ENCODE measurements at places on chromosomes 7 and 10.

DNA sequence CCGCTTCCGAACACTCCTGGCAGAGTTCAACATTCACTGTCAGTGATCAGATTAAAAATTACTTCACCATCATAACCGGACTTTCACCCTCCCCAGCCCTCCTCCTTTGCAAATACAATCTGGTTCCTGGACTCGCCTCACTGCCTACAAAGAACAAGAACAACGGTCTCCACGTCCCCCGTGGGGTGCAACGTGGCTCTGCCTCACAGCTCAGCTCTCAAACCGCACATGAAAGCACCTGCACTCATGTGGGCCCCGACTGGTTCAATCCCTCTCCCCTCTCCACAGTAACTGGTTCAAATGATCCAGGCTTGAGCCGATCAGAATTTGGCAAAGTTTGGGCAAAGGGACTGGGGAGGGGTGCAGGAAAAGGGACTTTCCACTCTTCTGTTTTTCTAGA lies 21.0 kb downstream of the ASB13 start:
- no peak for DNase-seq

DNA sequence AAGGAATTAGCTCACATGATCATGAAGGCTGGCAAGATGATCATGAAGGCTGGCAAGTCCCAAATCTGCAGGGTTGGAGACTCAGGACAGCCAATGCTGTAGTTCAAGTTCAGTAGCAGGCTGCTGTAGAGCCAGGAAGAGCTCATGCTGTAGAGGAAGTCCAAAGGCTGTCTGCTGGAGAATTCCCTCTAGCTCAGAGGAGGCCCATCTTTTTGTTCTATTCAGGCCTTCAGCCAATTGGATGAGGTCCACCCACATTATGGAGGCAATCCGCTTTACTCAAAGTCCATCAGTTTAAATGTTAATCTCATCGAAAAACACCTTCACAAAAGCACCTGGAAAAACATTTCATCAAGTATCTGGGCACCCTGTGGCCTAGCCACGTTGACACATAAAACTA lies 24.8 kb upstream of the FAM171A1 start:
- DNase-seq = no peak

- DNase-seq = no peak
Observed at GRCh38 chr7:28551331-28551730, 139.0 kb downstream of the CREB5 start.

DNA sequence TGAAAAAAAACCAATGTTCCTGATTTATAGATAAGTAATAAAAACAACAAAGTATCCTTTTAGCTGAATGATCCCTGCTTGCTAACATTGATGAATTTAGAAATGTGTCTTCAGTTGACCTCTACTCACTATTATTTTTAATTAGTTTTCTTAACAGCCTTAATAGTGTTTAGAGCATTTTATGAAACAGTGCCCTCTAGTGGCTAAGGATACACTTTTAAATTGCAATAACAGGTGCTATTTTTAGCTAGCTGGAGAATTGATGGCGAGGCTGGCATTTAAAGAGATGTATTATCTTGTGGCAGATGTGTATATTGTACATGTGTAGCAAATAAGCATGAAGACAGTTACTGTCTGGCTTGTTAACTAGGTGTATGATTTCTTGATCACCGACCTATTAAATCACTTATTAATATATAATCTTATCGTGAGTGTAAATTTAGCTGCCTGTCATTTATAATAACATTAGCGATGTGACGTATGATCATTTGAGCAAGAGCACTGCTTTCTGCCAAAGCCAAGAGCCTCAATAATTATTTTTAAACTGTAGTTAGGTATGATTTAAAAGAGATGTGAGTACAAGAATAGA lies 451.9 kb downstream of the DPP6 start:
- peak; percentile 16 for DNase-seq

DNA sequence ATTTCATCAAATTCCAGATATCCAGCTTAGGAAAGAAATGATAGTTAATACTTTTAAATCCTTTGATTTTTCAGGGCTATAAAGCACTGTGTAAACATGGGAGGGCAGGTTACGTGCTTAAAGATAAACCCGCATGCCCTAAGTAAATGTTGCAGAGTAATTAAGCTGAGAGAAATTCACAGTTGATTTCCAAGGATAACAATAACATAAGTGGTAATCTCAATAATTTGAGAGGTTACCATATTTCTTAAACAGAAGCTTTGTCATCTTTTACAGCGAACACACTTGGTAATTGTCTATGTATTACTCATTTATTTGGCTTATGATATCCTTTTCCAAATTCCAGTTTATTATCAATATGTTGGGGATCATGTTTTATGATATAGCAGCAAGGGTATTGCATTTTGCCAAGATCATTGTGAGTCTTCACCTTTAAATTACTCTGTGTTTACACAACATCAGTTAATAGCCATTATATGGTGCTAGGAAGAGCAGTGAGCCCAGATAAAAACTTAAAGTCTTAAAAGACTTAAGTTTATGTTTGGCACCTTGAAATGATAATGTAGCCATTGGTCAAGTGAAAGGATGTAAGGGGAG lies 15.4 kb downstream of the MGAM start:
- no peak for DNase-seq

DNA sequence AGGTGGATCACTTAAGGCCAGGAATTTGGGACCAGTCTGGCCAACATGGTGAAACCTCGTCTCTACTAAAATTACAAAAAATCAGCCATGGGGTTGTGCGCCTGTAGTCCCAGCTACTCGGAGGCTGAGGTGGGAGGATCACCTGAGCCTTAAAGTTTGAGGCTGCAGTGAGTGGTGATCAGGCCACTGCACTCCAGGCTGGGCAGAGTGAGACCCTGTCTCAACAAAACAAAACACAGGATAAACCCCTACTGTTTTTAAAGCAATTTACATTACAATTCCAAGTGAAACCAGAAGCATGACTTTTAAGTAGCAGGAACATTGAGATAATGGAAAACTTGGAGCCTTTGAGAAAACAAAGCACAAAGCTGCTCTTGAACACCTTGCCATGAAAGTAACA lies 92.4 kb upstream of the BTBD16 start:
- DNase-seq = no peak

GRCh38 chr7:67771846-67772605 lies 775.4 kb downstream of the TYW1 start:
- no peak for DNase-seq

DNA sequence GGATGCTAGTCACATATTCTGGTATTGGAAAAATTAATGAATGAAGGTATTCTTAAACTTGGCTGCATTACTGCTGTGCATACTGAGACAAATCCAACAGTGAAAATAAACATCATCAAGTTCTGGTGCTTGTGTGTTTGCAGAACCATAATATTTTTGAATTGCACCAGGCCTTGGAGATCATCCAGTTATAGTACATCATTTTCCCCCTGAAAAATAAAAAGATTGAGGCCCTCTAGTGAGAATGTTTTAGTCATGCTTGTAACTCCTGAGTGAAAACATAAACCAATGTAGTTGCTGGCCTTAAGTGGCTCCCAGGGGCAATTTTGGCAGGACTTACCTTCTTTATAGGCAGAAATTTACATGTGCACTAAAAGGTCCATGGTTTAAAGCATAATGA lies 218.8 kb upstream of the TMEM229A start:
- DNase-seq = no peak

- DNase-seq = no peak
Observed at GRCh38 chr10:10055656-10056442, 961.8 kb upstream of the CELF2 start.

DNA sequence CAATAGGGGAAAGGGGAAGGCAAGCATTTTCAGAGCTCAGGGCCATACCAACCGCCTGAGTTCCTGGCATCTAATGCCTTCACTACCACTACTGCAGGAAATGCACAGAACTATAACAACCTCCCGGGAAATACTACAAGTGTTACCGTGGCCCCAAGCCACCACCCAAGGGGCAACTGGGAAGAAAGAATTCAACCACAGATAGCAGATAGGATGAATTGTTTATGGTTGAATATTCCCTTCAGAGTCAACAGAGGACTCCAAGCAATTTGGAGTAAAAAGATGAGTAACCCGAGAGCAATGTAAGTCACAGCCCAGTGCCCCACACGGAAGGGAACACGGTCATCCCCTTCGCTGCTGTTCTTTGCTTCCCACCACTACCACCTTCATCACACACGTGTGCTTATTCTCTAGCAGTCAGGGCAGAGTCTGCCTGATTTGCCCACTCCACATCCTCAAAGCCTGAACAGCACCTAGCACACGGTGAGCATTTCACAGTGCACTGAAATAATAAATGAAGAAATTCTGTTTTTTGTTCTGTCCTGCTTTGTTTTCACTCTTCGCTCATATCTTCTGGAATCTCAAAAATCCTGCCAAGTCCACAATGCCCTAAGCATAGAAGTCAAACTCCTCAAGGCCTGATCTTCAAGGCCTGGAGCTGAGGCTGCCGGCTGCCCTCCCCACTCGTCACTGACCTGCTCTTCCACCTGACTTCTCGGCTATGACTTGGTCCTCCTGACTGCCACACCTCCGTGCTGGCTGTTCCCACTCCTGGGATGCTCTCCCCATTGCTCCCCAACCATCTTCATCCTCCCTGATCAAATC lies 221.1 kb downstream of the KCNMA1 start:
- DNase-seq = peak; percentile 92

DNA sequence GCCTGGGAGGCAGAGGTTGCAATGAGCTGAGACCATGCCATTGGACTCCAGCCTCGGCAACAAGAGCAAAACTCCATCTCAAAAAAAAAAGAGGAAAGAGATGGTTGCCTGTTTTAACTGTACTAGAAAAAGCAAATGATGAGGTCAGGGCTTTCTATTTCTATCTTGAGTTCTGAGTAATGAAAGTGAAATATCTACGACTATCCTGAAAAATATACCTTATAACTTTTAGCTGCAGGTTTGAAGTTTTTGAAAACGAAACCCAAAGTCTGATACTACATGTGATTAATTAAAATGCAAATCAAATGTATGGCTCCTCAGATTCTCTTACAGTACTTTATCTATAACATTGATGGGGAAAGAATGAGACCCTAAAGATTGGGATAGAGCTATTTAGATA lies 636.2 kb upstream of the LRRN3 start:
- DNase-seq = no peak

GRCh38 chr7:116571552-116571951 lies 46.7 kb downstream of the CAV1 start:
- DNase-seq = no peak

- DNase-seq = no peak
Observed at GRCh38 chr7:66335318-66335717, 130.2 kb downstream of the TPST1 start.

DNA sequence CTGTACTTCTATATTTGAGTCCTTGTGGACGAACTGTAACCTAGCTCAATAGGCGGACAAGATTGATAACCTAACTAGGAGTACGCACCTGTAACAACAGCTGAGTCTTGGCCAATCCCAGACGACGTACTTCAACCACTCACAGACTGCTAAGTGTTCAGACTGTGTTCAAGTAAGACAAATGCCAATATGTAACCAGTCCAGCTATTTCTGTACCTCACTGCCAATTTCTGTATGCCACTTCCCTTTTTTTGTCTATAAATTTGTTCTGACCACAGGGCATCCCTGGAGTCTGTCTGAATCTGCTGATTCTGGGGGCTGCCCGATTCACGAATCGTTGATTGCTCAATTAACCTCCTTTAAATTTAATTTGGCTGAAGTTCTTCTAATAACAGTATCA lies 32.2 kb downstream of the HACD1 start:
- no peak for DNase-seq

- DNase-seq = no peak
Observed at GRCh38 chr7:121404348-121404747, 8.2 kb upstream of the FAM3C start.

DNA sequence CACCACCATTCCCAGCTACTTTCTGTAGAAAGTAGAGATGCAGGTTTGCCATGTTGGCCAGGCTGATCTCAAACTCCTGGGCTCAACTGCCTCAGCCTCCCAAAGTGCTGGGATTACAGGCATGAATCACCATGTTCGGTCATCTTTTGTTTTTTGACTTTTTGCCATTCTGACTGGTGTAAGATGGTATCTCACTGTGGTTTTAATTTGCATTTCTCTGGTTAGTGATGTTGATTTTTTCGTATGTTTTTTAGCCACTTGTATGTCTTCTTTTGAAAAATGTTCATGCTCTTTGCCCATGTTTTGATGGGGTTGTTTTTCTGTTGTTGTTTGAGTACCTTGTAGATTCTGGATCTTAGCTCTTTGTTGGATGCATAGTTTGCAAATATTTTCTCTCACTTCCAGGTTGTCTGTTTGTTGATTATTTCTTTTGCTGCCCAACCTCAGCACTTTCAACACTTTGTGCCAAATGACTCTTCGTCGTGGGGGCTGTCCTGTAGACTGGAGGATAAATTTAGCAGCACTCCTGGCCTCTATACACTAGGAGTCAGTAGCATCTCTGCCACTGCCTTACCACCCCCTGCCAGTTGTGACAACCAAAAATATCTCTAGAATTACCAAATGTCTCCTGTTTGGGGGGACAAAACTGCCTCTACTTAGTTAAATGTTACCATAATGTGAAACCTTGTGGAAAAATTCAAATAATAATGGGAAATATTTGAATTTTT lies 6.5 kb upstream of the CPED1 start:
- no peak for DNase-seq

DNA sequence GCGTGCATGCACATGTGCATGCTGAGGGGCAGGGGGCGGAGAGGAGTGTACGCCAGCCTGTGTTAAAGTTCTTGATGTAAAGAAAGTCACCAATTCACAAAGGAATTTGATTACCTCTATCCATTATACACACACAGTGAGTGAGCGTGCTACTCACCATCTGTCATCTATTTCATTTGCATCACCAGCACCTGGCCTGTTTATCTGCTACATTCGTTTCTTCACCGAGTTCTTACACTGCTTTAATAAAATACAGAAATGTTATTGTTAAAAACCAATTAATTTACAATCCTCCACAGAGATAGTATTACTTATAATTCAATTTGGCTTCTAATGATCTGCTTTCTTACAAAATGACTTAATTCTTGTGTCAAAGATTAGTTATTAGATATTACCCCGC lies 32.6 kb downstream of the NEUROD6 start:
- DNase-seq = no peak

DNA sequence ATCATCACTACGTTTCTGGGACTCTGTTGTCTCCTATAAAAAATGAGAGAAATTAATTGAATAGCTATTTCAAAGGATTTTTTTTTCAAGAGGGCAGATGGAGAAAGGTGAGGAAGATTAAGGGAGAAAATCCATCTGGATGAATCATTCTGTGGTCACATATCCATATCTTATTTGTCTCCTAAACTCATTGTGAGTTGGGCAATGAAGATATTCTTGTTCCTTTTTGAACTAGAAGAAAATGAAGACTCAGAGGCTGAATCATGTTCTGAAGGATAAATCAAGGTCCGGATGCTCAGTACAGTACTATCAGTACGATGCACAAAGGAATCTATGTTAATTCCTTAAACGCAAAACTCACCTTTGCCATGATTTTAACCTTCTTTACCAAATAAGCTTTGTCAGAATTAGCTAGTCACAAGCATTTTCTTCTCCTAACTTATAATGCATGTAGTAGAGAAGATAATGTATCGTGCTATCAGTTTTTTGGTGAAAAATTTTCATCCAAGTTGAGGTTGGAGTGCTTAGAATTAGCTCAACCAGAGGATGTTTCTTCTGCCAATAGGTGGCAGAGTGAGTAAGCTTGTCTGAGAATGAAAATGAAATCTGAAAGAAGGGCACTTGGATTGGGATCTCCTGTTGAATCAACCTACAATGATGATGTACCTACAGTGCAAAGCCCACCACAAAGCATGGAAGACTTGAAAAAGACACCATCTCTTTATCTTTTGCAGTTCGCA lies 446.9 kb downstream of the KIF20B start:
- peak; percentile 13 for DNase-seq

Data from Caki2 (cell line).